Stimulated activated CD8-positive, alpha-beta memory T cell treated with anti-CD3 and anti-CD28 coated beads, Interleukin-2, amount 100 ng/mL, for 1 hour (primary cell): ENCODE measurements at places on chromosomes 5 and 9.

GRCh38 chr9:92724528-92725265 lies 39.9 kb downstream of the BICD2 start:
- DNase-seq = no peak

DNA sequence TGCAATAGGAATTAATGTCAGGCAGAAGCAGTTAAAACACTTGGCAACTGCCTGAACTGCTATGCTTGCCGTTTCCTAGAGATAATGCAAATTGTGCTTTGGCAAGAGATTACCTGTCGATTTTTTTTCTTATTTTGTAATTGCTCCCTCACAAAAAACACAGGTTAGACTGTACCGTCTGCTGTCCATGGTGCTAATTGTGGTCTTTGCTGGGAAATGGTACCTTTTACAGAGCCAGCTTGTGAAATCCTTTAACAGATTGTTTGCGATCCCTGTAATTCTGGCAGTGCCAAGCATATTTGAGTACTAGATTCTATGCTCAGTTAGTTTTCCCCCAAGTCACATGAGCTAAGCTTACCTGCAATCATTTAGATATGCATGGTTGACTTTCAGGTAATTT lies 2125.8 kb upstream of the WWC1 start:
- DNase-seq = no peak

DNA sequence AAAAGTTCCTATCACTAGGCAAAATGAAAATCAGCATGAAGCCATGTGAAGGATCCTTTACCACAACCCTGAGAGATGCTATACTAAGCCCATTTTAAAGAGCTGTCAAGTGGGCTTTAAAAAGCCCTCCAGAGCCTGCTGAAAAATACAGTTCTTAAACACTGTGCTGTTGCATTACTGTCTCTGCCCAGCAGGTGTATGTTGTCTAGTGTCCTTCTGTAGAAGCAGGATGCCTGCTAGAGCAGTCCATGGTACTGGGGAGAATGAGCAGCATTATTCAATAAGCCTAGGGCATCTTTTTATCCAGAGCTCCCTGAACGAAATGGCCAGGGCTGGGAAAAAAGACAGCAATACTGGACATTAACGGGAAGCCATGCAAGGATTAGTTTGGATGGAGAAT lies 126.2 kb upstream of the PLCXD3 start:
- DNase-seq = no peak

DNA sequence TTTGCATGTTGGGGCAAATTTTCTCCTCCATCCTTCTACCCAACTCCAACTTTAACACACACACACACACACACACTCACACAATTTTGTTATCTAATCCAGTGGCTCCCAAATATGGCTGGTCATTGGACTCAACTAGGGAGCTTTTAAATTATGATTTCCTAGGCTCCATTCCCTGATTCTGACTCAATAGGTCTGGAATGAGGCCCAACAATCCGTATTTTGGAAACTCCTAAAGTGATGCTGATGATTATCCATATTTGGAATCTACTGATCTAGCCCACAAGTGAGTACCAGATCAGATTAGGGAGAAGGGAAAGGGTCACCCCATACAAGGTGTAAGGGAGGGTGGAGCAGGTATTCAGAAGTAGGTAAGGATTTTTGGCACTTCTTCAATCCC lies 309.7 kb downstream of the TLE1 start:
- DNase-seq = no peak
